ENCODE measurements at places on chromosomes 5 and 9.

DNA sequence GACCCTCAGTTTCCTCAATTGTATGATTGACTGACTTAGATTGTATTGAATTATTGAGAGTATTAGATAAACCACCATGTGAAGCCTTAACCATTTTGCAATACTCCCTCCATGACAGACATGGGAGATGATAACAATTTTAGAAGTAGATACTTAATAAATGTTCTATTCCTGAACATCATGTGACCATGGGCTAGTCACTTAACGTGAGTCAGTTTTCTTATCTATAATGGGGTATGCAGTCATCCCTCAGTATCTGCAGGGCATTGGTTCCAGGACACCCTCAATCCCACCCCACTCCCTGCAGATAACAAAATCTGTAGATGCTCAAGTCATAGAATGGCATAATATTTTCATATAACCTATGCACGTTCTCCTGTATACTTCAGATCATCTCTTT is 31.0 kb downstream of the SNX18 start:
- DNase-seq = no peak

DNA sequence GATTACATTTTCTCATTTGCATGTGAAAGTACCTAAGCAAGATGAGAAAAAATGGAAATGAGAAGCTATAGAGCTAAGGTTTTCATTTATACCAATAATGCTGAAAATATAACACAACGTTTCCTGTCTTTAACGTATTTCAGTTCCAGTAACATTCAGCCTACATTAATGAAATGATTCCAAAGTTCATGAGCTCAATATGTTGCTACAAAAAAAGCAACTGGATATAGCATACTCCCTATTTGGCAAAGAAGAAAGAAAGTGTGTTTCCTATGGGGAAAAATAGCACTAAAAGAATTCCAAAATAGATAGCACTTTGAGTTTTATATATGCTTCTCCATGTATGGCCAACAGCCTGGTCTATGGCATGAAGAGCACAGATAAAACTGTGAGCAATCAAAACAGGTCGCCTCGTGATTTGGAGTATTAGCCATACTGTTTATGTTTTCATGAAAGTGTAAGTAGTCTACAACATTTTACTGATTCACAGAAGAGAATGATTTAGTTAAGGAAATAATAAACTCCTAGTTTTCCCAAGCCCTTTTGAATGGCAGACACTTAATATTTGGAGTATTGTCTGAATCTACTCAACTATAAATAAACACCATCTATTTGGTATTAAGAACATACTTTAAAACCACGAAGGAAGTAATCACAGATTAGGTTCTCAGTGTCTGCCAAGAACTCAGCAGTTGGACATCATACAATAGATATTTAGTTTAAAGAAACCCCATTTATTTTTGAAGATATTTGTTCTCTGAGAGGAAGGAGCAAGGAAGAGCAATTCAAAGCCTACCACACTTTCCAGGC is 258.7 kb upstream of the RASA1 start:
- DNase-seq = no peak

GRCh38 chr9:120475341-120475740 is 104.6 kb downstream of the CDK5RAP2 start:
- no peak for DNase-seq

DNA sequence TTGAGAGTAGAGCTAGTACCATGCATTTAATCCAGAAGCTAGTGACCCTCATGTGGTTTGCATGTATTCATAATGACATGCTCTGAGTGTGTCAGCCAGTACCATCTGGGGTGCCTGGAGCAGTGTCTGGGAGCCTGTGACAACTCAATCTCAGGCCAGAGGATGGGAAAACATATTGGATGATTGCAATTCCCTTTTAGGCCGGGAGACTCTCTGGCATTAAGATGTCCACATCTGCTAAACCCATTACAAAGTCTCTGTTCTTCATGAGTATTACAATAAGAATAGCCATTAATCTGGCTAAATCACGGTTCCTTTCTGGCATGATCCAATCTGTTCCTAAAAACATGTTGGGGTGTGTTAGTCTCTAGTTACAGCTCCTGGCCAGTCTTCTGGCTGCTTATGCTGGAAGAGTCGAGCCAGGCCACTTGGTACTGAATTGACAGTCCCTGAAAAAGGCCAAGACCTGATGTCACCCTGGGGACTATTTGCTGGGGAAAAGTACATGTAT is 475.7 kb downstream of the ENC1 start:
- no peak for DNase-seq

GRCh38 chr5:109691996-109692395 is 2.3 kb downstream of the MAN2A1 start:
- DNase-seq = no peak

DNA sequence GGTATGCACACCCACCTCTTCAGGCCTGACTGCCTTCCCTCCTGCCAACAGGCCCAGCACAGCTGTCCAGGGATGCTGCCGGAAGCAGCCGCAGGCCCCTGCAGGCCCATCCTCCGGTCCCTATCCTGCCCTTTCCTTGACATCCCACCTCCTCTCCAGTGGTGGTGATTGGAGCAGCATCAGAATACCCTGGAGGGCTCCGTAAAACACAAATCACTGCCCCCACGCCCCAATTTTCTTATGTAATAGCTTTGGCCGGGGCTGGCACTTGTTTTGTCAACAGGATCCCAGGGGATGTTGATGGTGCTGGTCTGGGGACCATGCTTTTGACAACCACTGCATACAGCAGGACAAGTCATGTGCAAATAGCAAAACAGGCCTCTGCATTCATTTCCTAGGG is 274.5 kb downstream of the GADD45G start:
- DNase-seq = no peak
